ENCODE measurements at places on chromosomes 4 and X. TPM values are rescaled to one million over a fixed set of nuclear protein-coding genes. Genes with fewer than 3 reads are reported as not detected.

DNA sequence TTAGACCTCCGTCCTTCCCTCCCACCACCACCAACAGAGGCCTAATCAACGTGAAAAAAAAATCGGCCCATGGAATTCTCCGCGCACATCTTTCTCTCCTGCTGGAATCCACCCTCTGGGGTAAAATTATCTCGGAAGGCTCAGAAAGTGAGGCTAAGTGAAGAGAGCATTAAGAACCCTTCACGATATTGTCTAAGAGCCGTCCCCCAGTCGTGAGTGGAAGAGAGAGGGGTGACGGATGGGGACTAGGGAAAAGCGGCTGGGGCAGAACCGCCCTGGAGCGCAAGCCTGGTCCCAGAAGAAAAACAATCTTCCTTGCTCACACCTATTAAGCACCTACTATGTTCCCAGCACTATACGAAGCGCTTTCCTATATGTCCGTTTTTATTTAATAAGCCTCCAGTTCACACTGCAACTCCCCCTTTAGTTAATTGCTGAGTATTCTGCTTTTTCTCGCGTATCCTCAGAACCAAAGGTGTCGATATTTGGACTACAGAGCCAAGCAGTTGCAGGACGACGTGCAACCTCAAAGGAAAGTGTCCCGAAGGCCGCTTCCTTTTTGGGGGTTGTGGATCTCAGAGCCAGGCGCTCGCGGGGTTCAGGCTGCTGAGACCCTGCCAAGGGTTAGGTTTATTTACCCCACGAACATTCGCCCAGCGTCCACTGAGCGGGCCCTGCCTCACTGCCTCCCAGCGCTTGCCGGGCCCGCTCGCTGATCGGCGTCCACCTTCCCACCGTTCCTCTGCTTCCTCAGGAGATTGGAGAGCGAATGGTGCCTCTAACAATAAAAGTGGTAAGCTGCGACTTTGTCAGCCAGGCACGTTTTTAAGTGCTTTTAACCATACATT, 889 bp downstream of the MGARP start:
- DNase-seq: peak; percentile 26

DNA sequence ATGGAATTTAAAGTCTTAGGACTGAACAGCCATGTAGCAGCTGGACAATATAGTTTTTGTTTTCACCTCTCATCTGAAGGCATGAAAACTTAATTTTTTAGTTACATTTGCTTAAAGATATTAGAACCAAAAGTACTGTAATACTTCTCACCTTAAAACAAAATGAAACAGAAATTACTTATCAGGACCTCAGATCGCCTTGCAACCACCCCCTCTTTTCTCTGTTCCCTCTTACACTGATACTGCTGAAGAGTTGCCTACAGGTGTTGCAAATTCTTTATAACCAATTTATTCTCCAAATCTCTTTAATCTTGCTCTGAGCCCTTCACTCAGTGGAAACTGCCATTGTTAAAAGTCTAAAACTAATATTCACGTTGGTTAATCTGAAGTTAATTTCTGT, 145.0 kb downstream of the SPCS3 start:
- no peak for DNase-seq

DNA sequence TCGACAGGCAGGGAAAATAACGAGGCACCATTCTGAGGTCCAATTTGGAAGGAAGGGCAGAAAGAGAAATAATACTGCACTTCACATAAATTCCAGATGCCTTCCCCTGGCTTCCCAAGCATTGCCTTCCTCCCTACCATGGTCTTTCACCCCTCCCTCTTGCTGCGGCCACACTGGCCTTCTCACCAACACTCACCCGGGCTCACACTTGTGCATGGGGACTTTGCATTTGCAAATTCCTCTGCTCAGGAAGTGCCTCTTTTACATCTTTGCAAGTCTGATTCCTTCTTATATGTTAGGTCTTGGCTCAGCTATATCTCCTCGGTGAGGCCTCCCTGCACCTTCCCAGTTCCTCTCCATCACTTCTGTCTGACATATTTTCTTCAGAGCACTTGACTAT, 199.4 kb downstream of the CHIC2 start:
- DNase-seq: no peak

- DNase-seq: no peak
Measured at GRCh38 chr4:158821228-158821971, 52.6 kb downstream of the FNIP2 start.

DNA sequence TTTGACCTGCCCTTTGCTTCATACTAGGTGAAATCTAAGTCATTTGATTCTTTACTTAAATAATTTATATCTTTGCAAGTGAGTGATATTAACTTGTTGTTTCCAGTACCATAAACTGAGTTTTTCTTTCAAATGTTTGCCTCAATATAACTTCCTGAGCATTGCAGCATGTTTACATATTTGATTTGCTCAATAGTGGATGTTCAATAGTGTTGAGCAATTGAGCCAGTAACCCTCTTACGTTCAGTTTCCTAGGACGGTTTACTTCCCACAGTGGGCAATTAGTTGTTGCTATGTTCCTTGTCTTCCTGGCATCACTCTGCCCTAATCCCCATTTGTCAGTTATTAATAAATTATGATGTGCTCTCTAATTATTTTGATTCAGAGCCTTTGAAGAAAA, 278.5 kb downstream of the EPHA5 start:
- DNase-seq: no peak

DNA sequence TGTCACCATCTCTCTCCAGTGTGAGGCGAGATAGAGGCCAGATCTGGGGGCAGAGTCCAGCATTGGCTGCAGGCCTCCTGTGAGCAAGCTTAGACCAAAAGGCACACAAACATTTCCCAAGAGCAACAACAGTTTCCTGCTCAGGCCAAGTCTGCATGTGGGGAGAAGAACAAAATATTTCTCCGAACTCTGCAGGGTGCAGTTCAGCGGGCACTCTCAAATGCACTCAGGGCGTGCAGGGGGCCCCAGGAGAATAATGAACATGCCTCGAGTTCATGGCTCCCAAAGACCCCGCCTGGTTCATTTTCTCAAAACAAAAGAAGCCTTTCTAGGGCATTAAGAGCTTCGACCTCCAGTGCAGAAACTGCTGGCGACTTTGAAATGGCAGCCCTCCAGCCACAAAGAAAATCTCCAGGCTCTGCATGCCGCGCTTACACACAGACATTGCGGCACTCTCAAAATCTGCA, 57.8 kb upstream of the HELT start:
- no peak for DNase-seq

GRCh38 chr4:66000510-66001117, 330.3 kb upstream of the EPHA5 start:
- no peak for DNase-seq

DNA sequence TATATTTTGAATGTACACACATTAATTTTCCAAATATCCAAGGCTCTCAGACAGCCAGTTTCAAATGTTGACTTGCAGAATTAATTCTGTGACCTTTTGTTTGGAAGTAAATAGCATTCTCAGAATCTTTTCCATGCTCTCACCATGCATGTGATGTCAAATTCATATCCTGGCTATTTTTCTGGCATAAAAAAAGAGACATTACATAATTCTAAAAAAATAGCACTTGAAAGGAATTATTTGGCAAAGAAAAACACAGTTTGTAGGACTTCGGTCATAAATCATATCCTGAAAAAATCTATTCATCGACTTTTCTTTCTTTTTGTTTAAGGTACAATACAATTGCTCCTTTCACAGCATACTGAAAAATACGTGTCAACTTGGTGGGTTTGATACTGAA, 111.2 kb downstream of the GLRA3 start:
- DNase-seq: no peak

- no peak for DNase-seq
Measured at GRCh38 chr4:128566693-128567092, 242.8 kb upstream of the JADE1 start.

DNA sequence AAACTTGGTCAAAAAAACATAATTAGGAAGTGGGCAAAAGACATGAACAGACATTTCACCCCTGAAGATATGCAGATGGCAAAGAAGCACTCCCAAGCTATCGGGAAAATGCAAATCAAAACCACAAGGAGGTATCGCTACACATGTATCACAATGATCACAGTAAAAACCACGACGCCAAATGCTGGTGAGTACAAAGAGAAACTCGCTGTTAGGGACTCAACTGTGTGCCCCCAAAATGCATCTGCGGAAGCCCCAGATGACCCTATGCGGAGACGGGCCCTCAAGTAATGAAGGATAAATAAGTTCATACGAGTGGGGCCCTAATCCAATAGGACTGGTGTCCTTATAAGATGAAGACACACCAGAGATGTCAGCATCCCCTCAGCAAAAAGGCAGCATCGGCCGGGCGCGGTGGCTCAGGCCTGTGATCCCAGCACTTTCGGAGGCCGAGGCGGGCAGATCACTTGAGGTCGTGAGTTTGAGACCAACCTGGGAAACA, 10.2 kb downstream of the GAK start:
- DNase-seq: no peak

DNA sequence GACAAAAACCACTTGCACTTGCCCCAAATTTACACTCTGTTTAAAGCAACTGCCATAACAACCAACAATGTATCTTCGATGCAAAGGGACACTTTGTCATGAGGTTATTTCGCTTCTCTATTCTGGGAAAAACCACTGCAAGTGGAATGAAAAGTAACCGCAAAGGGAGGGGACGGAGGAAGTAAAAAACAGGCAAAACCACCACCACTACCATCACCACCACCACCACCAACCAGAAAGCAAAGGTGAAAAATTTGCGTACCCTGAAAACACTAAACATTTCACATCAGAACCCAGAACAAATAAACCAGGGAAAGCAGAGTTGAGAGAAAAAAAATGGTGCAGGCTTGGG, 1.2 kb upstream of the N4BP2 start:
- DNase-seq: no peak

The UNC5C gene
- 0.97 TPM for total RNA-seq

The UGT2A3 gene
- not detected for total RNA-seq

The CHRDL1 gene
- 0.28 TPM for total RNA-seq

The FAT1 gene
- 67.7 TPM for total RNA-seq

The PLXNB3 gene
- 11.2 TPM for total RNA-seq

Measured in endothelial cell (in vitro differentiated cells).